ENCODE measurements at places on chromosomes 5 and 9.

DNA sequence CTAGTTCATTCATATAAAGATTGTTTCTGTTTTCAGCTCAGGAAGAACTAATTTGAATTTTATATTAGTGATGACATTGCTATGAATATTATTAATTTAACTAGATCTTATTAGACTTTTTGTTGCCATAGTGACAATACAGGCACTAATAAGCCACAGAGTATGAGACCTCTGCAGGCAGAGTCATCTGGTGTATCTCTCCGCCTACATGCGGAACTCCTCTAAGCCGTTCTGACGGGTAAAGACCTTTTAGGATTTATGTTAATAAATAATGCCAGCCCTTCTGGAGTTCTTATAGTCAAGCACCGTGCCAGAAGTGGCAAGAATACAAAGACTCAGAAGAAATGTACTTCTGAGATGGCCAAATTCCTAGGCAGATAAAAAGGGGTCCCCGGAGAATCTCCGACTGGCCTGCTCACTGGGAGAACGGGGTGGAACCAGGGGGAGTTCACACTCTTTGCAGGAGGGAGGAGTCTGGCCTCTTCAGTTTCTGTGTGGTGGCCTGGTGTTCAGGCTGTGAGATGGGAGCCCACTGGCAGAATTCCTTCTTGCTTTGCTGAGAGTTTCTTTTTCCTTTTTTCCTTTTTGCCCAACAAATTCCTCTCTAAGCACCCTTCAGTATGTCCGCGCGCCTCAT is 85.1 kb upstream of the IL12B start:
- DNase-seq: peak; percentile 25

GRCh38 chr5:111706345-111706744 is 50.6 kb downstream of the NREP start:
- no peak for DNase-seq

- peak; percentile 97 for DNase-seq
Observed at GRCh38 chr5:143355710-143356109, 47.8 kb downstream of the NR3C1 start.

DNA sequence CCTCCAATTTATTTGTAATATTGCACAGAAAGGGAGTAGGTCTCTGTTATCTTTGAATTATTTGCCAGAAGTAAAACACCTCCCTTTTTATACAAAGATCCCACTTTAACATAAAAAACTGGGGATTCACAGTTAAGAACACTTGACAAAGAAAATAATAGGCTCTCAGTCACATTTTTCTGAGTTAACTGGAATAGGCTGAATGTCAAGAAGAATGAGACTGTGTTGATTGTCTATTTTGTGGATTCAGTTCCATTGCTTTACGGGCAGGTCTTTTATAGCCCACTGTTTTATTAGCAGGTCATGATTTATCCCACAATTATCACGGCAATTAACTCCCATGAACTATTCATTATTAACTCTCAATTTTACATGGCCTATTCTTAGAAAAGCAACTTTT is 427.4 kb downstream of the CTNND2 start:
- DNase-seq: no peak

DNA sequence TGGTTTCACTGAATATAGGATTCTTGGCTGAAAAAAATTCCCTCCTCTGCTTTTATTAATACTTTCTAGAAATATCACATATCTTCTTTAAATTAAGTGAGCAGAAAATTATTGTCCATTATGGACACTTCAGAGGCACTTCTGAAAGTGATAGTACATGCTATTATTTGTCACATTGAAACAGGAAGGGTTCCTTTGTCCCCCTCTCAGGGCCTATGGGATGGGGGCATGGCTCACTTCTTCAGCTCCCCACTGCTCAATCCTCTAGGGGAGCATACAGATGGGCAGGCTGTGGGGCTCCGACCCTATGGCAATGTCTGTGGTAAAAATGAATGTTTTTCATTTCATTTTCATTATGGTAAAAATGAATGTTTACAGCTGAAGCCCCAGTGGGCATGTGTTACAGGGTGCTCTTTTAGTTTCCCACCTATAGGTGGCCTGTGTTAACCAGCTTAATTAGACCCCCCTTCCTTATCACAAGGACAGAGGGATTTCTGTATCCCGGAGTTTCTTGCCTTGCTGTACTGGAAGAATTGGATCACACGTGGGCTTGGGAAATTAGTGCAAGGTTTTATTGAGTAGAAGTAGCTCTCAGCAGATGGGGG is 1225.2 kb downstream of the PTPRD start:
- DNase-seq: no peak

DNA sequence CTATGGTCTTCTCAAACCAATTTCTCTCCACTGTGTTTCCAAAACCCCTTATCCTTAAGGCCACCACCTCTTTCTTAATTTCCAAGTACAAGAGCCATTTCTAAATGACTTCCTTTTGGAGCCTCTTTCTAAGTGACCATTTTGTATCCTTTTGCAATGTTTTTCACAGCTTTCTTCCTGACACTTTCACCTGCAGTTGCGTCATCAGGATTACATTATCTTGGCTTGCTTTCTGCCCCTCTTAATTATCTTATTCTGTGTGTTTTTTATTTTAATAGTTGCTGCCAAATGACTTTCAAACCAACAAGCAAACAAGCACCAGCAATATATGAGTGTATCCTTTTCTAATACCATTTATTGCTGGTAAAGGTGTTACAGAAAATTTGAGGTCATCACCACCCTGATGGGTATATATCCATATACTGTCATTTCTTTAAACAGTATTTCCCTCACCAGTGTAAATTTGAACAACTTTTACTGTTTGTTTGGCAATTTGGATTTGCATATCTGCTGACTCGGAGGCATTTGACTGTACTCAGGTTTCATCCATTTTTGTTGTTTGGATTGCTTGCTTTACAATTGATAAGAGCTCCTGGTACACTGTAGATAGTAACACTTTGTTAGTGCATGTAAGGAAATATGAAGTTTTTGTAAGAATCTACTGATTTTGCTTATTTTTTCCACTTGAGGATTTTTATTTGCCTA is 5.4 kb upstream of the ANXA1 start:
- no peak for DNase-seq

DNA sequence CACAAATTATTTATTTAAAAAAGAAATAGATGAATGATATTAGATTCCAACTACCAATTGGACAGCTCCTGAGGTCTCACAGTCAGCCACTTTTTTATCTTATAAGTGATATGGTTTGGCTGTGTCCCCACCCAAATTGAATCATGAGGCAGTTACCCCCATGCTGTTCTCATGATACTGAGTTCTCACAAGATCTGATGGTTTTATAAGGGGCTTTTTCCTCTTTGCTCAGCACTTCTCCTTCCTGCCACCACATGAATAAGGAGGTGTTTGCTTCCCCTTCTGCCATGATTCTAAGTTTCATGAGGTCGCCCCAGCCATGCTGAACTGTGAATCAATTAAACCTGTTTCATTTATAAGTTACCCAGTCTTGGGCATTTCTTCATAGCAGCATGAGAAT is 12.9 kb downstream of the NLN start:
- DNase-seq: no peak

DNA sequence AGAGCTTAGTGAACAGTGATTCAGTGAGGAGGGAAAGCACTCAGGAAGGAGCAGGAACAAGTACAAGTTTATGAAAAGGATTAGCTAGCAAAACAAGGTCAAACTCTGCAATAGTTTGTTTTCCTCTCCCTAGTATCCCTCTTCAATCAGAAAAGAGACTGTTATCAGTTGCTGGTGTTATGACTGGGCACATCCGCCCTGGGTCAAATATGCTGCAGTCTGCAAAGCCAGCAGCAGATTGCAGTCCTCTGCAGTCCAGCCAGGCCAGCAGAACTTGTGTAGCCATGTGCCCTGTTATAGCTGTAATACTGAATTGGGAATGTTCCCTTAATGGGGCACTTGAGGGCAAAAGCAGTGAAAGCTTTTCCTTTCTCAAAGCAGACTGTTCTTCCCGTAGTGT is 12.0 kb downstream of the PCDHAC2 start:
- DNase-seq: no peak

- DNase-seq: no peak
Observed at GRCh38 chr5:6831678-6832671, 118.7 kb downstream of the TENT4A start.

- no peak for DNase-seq
Observed at GRCh38 chr5:15693933-15694332, 194.0 kb downstream of the FBXL7 start.

DNA sequence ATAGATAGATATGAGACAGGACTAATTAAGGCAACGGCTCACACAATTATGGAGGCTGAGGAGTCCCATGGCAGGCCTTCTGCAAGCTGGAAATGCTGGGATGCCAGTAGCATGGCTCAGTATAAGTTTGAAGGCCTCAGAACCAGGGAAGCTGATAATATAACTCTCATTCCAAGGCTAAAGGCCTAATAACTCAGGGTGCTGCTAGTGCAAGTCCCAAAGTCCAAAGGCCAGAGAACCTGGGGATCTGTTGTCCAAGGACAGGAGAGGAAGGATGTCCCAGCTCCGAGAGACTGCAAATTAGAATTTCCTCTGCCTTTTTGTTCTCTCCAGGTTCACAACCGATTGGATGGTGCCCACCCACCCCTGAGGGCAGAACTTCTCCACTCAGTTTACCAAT is 114.5 kb downstream of the SV2C start:
- DNase-seq: no peak

DNA sequence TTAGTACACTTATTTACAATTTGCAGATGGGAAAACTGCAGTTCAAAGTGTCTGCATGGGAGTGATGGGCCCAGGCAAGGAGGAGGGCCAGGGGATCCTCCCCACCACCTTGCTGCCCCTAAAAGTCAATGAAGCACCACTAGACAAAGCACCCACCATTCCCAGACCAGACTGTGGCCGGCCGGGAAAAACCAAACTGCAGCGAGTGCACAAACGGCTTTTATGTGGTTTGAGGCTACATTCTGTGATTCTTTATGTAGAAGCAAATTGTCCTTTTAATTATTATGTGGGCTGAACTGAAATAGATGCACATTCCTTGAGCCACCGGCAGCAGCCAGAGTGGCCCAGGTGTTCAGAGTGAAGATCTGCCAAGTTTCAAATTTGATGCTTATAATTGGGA is 585.3 kb upstream of the KLF4 start:
- no peak for DNase-seq

GRCh38 chr9:27679338-27679737 is 106.1 kb upstream of the C9orf72 start:
- DNase-seq: no peak

DNA sequence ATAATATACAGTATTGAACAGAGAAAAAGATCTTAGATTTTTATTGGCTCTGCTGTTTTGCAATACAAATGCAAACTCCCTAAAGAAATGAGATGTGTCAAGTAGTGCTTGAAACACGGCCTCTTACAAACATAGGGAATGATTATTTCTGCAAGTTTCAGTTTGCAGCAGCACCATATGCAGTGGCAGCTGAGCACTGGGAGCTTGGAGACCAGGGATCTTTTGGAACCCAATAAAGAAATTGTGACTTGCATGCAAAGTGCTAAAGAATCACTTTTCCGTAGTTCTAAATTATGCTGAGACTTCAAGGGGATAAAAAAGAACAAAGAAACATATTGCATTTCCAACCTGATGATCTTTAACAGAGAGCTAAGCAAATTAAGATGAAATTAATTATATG is 674.6 kb upstream of the ZNF608 start:
- DNase-seq: no peak

GRCh38 chr9:35164711-35165110 is 2.9 kb downstream of the UNC13B start:
- DNase-seq: peak; percentile 34

DNA sequence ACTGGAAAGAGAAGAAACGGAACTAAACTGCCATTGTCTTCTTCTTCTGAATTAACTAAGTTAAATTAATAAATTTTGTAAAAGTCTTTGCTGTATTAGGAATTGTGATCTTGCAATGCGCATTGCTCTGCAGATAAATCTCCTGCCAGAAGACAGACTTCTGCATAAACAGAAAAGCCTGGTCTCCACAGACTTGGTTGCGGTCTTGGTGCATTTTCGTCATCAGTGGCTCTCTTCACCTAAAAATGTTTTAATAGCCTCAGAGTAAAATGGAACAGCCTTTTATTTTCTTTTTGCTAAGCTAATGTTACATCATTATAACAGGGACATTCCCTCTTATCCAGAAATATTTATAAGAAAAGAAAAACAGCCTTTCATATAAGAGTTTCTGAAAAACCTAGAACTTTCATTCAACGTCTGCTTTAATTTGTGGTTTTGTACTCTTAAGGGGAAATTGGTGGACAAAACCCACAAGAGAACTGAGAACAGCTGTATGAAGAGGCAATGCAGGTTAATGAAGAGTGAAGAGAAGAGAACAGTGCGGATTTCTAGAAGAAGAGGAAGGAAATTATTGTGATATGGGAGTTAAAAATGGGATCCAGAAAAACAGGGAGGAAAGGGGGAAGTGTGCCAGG is 10.1 kb downstream of the IFNA5 start:
- DNase-seq: no peak

GRCh38 chr9:135108831-135109510 is 21.5 kb downstream of the OLFM1 start:
- no peak for DNase-seq

- DNase-seq: no peak
Observed at GRCh38 chr5:116472274-116472673, 102.3 kb downstream of the SEMA6A start.

GRCh38 chr9:20634895-20635294 is 12.6 kb upstream of the MLLT3 start:
- DNase-seq: no peak

DNA sequence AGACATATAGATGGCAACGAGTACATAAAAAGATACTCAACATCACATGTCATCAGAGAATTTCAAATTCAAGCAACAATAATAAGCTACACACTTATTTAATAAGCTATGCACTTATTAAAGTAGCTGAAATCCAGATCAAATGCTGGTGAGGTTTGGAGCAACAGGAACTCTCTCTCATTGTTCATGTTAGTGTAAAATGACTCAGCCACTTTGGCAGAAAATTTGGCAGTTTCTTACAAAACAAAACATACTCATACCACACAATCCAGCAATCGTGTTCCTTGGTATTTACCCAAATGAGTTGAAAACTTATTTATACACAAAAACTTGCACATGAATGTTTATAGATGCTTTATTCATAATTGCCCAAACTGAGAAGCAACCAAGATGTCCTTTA is 131.5 kb upstream of the NFIL3 start:
- peak; percentile 64 for DNase-seq

- DNase-seq: peak; percentile 61
Observed at GRCh38 chr5:17217493-17218352, at the start of gene BASP1. Gene BASP1, plus strand, starts transcription at chr5:17217631. Its CDS starts 57,586 bp downstream, at chr5:17275217.

DNA sequence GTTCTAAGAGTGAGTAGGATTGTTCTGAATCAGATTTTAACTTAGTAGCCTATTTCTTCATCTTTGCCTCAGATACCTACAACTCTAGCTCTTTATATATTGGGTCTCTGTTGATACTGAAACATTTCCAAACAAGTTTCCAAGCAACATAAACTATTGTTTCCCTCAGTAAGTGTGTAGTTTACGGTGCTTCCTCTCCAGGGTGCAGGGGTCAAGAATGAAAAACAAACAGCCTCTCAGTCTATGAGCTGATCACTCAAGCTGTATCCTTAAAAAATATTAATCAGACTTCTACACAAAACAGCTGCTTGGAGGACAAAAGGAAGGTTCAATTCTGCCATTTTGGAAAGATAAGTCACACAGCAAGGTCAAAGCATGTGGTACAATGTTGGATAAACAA is 75.0 kb downstream of the ADAMTS12 start:
- peak; percentile 63 for DNase-seq
